ENCODE measurements at places on chromosomes 6 and 20.

- DNase-seq = no peak
Measured at GRCh38 chr6:25830458-25830857, 1.4 kb downstream of the SLC17A1 start.

DNA sequence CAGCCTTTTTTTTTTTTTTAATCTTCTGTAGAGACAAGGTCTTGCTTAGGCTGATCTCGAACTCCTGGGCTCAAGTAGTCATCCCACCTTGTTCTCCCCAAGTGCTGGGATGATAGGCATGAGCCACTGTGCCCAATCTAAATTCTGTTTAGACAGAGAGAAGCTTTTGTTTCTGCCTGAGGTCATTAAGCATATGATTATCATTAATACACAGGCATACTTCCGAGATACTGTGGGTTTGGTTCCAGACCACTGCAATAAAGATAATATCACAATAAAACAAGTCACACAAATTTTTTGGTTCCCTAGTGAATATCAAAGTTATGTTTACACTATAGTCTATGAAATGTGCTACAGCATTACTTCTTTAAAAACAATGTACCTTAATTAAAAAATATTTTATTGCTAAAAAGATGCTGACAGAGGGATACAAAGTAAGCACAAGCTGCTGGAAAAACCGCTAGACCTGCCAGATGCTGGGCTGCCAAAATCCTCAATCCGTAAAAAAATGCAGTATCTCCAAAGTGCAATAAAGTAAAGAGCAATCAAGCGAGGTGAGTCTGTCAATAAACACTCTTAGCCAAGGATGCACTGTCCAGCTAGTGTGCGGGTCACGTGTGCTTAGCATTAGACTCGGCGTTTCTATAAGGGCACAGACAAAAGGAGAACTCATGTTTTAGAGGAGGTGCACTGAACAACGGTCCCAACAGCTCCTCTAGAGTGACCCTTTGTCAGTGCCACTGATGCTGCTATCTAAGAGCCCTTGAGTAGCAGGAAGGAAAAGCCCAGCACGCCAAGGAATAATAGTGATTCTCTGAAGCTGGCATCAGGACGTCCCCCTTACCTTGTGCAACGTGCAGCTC lies 16.1 kb downstream of the TXNDC5 start:
- no peak for DNase-seq

- no peak for DNase-seq
Measured at GRCh38 chr20:60749804-60750602, 502.1 kb upstream of the CDH4 start.

GRCh38 chr20:58478141-58478805 lies 36.9 kb downstream of the APCDD1L start:
- no peak for DNase-seq

GRCh38 chr6:1239805-1240204 lies 72.1 kb upstream of the FOXQ1 start:
- no peak for DNase-seq

- DNase-seq = no peak
Measured at GRCh38 chr6:674956-675355, 18.0 kb downstream of the EXOC2 start.

GRCh38 chr6:53725791-53726575 lies 60.4 kb upstream of the KLHL31 start:
- DNase-seq = peak; percentile 32

DNA sequence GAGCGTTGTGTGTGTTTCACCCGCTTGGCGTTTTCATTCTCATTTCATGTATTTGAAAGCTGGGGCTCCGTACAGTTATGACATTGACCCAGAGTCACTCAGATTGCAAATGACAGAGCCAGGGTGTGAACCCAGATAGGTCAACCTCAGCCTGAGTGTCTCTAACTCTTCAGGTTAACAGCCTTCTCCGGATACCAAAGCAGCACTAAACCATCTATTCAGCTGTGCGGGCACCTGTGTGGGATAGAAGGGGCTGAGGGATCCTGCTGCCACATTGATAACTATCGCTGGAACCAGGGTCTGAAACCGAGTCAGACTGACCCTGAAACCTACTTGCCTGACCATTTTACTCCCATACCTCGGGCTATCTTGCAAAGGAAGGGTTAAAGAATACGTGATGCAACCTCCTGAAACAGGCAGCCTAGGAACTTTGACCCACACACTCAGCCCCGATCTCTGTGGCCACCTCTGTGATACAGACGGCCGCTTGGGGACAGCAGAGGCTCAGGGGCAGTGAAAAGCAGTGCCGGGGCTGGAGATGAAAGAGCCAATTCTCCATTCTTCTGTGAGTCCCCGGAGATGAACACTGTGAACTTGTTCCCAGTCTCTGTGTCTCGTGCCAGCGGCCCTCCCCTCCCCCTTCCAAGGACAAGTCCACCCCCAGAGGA lies 233.5 kb upstream of the QKI start:
- DNase-seq = peak; percentile 13

DNA sequence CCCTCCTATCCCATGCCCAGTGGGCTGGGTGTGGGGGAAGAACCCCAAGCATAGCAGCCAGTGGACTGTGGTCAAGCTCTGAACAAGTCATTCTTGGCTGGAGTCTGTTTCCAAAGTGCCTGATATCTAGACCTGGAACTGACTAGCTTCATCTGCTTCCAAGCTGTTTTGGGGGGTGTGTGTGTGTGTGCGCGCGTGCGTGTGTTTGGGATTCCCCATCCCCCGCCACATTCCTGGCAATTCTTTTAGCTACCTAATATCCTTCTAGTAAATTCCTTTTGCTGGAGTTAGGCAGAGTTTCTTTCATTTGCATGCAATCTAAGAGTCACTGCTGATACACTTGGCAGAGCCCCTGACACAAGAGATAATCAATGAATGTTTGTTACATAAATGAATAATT lies 7.8 kb downstream of the PAK5 start:
- no peak for DNase-seq

- DNase-seq = no peak
Measured at GRCh38 chr6:13803581-13803980, 10.8 kb downstream of the MCUR1 start.

DNA sequence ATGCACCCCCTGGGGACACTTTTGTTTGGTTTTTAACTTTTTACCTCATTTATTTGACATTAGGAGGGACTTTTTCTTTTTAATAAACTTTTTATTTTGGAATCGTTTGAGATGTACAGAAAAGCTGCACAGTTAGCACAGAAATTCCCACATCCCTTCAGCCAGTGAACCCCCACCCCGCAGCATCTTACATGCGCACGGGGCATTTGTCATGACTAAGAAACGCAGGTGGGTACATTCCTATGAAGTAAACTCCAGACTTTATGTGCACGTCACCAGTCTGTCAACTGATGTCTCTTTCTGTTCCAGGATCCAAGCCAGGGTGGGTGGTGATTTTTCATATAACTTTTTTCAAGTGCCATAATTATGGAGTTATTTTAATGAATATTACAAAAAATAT lies 4.9 kb upstream of the ZNF831 start:
- DNase-seq = no peak

DNA sequence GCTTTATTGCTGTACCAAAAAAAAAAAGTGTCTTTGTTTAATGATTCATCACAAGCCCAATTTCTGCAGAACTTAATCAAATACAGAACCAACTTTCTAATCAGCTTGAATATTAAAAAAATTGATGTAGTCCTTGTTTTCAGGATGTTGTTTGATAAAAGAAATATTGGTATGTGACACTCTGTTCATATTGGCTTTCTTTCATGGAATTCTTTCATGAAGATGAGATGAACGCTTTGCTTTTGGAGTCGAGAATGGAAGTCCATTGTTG lies 184.3 kb downstream of the ZNF217 start:
- no peak for DNase-seq

GRCh38 chr20:44071526-44072111 lies 115.4 kb downstream of the JPH2 start:
- DNase-seq = no peak

DNA sequence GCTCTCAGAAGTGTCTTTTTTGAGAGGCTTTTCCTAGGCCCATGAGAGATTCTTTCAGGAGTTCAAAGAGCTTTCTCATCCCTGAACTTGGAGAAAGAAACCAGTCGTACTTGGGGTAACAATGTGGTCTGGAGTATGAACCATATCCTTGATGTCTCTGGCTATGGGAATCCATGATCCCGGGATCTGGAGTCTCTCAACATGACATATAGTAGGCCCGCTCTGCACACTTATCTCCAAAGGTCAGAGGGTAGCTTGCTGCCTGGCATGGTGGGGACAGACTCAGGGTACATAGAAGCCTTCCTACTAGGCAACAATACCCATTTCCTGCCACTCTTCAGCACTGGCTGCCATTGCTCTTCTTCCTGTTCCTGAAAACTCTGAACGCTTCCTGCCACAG lies 42.2 kb upstream of the NFATC2 start:
- no peak for DNase-seq

DNA sequence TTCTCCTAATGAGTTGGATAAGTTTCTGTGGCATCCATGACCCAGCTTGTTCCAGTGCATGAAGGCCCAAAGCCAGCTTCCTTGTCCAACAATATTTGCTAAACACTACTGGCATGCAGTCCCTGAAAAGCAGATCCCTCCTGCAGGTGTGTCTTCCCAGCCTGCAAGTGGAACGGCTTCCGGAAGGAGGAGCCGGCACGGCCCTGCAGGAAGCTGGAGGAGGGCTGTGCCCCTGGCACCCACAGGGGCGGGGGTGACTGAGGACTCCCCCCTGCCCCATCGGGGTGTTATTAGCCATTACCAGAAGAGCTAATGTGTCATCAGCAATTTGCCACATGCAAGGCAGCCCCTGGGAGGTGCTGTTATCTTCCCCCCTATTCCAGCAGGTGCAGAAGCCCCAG lies 27.4 kb downstream of the NPEPL1 start:
- no peak for DNase-seq

DNA sequence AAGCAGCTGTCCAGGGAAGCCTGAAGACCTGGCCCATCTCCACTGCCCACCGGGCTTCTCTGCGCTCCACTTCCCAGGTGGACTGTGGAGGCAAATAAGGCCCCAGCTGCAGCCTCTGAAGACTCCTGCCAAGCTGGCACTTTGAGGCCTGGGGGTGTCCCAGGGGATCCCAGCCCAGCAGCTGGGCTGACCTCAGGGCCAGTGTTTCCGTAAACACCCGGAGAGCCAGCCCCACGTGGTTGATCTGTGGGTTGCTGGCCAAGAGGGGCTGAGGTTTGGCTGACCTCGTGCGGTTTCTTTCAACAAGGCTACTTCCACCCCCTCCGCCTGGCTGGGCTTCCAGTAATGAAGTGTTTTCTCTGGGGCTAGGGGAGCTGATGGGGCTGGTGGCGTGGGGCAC lies 12.4 kb upstream of the CCN5 start:
- peak; percentile 54 for DNase-seq

DNA sequence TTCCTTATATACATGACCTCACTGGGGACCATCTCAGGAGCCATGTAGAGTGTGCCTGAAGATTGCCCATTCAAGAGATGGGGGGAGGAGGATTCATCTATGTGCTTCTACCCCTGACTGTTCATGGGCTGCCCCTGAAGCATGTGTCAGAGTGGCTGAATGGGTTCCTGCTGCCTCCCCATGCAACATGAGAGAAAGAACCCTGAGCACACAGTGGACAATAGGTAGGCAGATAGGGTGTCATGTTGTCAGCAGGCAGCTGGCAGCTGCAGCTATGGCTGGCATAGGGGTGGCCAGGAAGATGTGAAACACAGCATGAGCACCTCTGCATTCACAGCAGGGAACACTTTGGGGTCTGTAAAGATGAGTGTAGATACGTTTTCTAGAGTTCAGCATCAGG lies 208.4 kb upstream of the CNR1 start:
- no peak for DNase-seq

- DNase-seq = no peak
Measured at GRCh38 chr20:3162080-3162611, 2.5 kb upstream of the FASTKD5 start.

DNA sequence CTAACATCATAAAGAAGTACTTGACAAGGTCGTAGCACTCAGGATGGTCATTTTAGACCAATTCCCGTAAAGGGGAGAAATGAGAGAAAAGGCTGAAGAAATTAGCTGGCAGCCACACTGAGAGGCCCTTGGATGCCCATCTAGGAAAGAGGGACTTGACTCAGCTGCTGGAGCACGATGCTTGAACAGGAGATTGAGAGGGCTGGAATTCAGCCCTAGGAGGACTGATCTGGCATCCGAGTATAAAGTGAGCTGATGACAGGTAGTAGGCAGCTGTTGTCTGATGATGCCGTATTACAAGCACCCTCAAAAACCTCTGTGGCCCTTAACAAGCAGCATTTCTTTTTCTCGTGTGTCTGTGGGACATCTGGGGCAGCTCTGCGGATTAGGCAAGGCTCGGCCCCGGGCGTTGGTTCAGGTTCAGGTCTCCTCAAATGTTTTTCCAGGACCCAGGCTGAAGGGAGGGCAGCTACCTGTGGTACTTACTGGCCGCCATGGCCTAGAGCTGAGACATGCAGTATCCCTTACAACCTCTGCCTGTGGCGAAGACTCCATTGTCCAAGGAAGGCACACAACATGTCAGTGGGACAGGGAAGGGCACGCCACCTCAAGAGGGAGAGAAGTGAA lies 219.6 kb upstream of the SNX9 start:
- no peak for DNase-seq

DNA sequence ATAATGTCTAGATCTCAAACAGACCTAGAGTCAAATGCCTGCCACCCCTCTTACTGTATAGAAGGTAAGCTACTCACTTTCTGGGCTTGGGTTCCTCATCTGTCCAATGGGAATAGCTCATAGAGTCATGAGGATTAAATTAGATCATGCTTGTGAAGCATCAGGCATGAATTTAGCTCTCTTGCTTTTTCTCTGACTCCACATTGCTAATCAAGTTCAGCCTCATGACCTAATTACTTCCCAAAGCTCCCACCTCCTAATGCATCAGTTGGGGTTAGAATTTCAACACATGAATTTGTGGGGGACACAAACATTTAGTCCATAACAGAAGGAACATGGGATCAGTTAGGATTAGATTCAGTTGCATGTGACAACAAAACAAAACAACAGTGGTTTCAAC lies 4.6 kb upstream of the DDX27 start:
- DNase-seq = no peak

DNA sequence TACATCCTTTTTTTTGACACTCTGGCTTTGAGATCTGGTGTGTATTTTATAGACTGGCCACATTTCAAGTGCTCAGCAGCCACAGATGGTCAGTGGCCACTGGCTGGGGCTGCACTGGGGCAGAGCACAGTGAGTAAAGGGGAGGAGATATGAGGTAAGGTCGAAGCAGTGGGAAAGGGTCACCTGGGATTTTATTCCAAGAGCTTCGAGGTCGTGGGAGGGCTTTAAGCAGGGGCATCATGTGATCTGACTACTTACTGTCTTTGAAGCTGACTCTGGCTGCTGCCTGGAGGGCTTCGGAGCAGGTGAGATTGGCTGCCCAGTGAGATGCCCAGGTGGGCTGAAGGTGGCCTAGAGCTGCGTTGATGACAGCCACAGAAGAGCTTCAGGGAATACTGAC lies 6.7 kb downstream of the C20orf203 start:
- no peak for DNase-seq

DNA sequence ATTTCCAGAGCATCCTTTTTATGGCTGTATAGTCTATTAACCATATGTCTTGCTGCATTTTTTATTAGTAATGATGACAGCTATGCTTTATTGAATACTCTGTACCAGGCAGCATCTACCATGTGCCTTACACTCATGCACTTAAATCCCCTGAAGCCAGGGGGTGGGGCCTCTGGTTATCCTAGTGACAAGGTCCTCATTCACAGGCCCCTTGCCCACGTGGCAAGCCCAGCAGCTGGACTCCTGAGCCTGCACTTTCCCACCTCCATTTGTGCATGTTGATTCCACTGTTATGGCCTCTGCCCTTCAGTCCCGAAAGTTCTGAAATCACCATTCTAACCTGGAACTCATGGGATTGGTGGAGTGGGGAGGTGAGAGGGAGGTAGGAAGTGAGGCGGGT lies 22.3 kb downstream of the ACTR5 start:
- no peak for DNase-seq
